ENCODE measurements at places on chromosomes 5 and 9. TPM values are rescaled to one million over a fixed set of nuclear protein-coding genes. Genes with fewer than 3 reads are reported as not detected.

The CNOT6 gene
- total RNA-seq = 8.1 TPM

The FOXI1 gene
- total RNA-seq = 0.10 TPM

The RAB24 gene
- 20.1 TPM for total RNA-seq

The SPDL1 gene
- 3.7 TPM for total RNA-seq

The SIT1 gene
- total RNA-seq = 9.6 TPM

The GTF3C5 gene
- total RNA-seq = 29.7 TPM

The DIAPH1 gene
- 81.9 TPM for total RNA-seq

The POC5 gene
- 16.0 TPM for total RNA-seq

The DRD1 gene
- not detected for total RNA-seq
